Ovary (tissue), 10 donors: ENCODE measurements at places on chromosomes 7 and 10.

DNA sequence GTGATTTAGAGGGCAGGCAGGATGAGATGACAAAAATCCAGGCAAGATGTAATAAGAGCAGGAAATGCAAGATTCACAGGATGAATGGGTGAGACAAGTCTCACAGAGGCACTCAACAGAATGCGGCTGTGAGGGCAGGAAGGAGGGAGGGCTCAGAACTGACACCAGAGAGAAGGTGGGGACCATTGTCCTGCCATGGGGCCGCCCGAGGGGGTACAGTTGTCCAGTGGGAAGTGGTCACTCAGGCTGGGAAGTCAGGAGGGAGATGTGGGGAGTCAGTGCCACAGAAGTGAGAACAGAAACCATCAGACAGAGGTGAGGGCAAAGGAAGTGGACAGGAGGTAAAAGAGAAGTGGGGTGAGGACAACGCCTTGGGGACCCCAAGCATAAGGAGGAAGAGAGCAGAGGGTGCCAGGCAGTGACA lies 8.9 kb downstream of the HIP1 start:
- no peak for DNase-seq

DNA sequence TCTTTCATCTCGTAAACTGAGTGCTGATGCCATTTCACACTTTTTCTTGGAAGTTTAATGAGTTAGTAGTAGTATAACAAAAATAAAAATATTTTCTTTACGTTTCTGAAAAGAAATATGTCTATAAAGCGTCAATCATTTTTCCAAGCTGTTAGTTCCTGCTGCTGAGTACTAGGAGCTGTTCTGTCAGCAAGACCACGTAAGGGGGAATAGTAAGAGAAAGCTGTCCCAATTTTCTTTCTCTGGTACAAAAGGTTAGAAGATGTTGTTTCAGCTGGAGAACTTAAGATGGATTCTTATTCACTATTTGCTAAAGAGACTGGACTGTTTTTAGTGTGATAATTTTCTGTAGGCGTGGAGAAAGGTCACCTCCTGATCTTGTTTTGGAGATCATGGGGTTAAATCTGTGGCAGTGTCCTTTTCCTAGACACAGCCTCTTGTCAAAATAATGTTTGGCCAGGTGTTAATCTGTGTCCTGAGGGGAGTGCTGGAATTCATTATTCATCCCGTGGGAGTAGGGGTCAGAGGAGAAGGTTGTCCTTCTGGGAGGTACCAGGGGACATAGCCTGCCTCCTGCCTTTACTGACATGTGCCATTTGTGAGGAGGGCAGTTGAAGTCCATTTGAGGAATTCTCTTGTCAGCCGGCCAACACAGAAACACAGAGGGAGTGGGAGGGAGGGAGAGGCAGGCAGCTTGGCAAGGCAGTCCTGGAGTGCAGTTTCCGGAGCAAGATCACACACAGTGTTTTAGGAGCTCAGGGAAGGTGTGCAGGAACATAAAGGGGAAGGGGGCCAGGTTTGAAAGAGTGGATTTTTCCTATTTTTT lies 368.7 kb downstream of the AUTS2 start:
- DNase-seq = peak; percentile 39

GRCh38 chr10:34280599-34281374 lies 534.3 kb downstream of the PARD3 start:
- DNase-seq = peak; percentile 81

- no peak for DNase-seq
Measured at GRCh38 chr10:72736176-72736827, 44.4 kb downstream of the MCU start.

DNA sequence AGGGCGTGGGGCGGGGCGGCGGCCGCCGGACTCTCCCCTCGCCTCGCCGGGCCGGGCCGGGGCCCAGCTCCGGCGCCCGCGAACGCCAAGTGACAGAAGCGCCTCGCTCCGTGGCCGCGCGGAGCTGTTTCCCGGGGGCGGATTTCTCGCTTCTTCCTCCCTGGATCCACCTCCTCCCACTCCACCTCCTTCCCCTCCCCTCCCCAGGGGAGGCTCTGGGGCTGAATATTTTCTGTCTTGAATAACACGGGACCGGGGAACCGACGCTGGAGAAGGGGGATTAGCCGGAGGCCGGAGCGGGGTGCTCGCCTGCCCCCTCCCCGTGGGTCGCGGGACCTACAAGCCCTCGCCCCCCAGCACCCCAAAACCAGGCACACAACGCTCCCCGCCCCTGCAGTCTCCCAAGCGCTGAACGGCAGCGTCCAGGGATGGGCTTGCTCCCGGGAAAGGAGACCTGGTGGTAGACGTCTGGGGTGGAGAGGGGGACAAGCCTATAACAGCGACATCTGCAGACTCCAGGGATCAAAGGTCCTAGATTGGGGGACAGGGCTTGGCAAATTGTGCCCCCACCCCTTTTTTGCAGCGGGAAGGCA lies at the start of gene ARHGAP21:
TSS of gene ARHGAP21 (minus strand) at position 100 of the 593 bp plus-strand sequence. CDS start 1,988 bp downstream, outside the sequence.
- DNase-seq = peak; percentile 79

DNA sequence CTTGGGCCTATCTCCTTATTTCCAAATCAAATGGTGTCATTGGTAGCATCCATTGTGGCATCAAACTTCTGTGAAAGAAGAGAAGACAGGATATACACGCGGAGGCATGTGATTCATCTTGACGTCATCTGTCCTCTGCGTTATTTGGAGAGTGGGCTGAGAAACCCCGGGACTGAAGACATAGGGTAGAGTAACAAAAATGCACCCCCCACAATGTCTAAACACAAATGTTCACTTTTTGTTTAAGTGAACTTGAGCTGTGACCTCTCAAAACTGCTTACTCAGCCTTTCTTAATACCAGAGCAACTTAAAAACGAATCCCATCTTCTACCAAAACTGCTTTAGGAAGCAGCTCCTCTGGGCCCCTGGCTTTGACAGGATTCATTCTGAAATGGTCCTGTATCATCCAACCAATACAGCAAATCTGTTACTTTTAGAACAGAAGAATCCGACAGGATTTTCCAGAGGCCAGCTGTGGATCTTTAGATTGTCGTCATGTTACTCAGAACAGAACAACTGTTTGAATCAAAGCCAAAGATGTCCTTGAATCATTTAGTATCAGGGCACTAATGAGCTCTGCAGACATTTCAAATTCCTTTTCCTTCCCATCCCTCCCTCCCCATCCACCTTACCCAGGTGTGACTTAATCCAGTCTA lies 438.1 kb downstream of the SUGCT start:
- DNase-seq = no peak

GRCh38 chr7:117949232-117949631 lies 76.0 kb upstream of the CTTNBP2 start:
- no peak for DNase-seq

DNA sequence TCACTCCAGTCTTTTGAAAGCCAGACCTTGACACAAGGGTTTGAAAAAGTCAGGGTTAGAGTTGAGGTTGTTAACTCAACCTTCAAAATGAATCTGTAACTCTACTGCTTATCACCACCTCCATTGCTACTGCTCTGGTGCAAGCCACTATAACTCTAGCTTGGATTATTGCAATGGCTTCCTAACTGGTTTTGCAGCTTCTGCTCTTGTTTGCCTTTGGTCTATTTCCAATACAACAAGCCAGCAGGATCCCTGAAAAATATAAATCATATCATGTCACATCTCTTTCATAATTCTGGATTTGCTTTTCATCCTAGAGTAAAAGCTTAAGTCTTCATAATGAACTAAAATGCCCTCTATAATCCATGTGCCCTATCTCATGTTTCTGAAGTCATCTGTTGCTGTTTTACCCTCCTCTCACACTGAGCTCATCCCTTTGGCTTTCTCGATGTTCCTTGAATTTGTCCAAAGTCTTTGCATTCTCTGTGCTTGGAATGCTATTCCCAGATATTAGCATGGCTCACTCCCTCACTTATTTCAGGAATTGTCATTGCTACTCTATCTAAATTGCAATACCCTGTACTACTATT lies 10.9 kb downstream of the TAS2R60 start:
- no peak for DNase-seq

GRCh38 chr10:86263209-86263608 lies 103.4 kb downstream of the GRID1 start:
- no peak for DNase-seq

- DNase-seq = no peak
Measured at GRCh38 chr7:8149222-8149621, 112.7 kb downstream of the ICA1 start.

- DNase-seq = no peak
Measured at GRCh38 chr10:45460235-45460878, 86.3 kb downstream of the ALOX5 start.

DNA sequence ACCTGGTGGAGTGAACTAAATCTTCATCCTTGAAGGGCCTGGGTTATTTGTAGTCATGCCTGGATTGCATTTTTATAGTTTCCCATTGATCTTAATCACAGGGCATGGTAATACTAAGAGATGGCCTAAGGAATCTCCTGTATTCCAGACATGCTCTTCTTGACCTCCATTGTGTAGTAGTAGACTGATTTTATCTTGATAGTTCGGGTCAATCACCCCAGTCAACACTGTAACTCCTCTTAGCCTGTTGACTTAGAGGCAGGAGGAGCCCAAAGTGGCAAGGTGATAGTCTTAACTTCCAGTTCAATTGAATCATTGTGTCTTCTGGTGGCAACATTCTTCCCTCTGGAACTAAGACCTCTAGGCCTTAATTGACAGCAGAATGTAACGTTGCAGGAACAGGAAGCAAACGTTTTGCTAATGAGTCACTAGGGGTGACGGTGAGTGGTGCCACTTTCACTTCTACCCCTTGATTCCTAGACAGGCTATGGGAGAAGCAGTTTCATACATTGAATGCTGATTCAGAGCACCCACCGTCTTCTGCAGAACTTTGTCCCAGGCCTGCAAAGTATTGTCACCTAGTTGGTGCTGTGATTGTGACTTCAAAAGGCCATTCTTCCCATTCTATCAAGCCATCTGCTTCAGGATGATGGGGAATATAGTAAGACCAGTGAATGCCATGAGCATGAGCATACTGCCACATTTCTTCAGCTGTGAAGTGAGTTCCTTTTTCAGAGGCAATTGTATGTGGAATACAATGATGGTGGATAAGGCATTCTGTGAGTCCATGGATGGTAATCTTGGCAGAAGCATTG lies 24.0 kb upstream of the PAPSS2 start:
- no peak for DNase-seq

DNA sequence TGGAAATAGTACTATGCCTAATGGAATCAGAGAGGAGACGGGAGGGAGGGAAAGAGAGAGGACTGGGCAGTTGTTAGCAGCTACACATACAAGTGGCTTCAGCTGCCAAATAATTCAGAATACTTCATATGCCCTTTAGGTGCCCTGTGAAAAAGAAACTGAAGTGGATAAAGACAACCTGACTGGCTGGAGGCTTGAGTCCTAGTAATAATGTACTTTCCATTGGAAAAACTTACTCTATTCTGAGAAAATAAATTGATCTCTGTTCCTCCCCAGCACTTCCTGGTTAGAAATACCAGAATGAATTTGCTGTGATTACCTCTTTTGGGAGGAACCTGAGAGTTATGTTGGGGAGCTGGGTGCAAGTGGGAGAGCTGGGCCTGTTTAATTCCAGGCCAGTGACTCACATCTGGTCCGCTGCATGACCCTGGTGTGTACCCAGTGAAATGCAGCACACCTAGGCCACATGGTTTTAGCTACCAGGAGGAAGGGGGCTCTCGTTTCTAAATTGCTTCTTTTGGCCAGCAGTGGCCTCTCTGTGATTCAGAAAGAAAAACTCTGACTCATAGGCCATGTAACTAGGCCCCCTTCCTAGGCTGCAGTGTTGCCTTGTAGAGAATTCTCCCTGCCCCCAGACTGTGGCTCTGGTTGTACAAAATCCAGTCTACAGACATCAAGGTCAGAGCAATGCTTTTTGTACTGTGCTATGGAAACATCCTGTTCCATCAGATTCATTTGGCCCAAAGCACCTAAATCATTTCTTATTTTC lies 6.5 kb downstream of the AGFG2 start:
- peak; percentile 69 for DNase-seq

DNA sequence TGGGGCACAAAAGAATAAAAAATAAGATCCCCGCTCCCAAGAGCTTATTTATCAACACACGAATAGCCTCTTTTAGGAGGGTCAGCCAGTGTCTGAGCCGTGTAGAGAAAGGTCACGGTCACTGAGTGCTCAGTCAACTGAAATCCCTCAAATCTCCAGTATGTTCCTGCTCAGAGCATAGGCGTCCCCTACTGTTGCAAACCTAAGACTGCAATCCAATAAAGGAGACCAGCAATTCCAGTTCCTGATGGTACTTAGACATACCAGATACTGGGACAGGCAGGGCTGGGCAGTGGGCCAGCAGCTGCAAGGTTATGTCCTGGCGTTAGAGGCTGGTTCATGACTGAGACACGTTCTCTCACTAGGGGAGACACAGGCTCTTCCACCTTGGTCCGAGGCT lies 93.6 kb downstream of the CACNB2 start:
- DNase-seq = peak; percentile 36

GRCh38 chr7:131186816-131187215 lies 140.9 kb upstream of the MKLN1 start:
- DNase-seq = no peak

DNA sequence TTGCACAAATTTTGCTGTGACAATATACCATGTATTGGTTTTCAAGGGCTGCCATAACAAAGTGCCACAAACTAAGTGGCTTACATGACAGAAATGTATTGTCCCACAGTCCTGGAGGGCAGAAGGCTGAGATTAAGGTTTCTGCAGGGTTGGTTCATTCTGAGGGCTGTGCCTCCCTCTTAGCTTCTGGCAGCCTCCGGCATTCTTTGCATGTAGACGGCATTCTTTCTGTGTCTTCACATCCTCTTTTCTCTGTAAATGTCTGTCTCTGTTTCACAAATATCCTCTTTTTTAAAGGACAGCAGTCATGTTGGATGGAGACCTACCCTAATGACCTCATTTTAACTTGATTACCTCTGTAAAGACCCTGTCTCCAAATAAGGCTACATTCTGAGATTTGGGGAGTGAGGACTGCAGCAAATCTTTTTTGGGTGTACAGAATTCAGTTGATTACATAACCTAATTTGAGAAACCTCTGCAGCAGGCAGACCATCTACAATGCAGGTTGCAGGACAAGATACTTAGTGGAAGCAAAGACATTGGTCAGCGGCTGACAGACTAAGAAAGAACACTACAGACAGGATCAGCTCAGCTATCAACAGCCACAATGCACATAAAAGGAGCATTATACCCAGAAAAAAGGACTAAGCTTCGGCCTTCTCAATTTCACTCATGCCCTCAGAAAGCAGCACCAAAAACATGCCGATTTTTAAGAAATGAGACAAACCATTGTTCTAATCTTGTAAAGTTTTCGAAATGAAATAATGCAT lies 84.6 kb upstream of the FAM3C start:
- DNase-seq = no peak
